ENCODE measurements at places on chromosomes 3 and 15.
A peak's percentile ranks its signal among the peaks of the same experiment; 100 is the strongest.

DNA sequence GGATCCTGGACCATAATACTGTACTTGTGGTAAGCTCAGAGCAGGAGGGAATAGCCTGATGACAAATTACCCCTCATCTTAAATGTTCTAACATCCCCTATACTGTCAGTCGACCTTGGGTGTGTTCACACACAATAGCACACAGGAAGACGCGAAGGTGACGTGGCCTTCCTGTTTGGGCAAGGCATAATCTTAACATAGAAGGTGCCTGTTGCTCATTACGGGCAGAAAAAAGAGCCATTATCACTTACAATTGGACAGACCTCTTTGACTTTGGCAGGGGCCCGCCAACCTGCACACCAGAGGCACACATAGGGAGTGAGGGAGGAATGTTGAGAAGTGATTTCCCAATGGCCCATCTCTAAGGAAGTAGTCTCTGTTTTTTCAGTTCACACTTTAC, 144.2 kb downstream of the ANO10 start:
- peak; percentile 56 for DNase-seq

GRCh38 chr15:29054171-29055045, 168.6 kb downstream of the APBA2 start:
- no peak for DNase-seq

DNA sequence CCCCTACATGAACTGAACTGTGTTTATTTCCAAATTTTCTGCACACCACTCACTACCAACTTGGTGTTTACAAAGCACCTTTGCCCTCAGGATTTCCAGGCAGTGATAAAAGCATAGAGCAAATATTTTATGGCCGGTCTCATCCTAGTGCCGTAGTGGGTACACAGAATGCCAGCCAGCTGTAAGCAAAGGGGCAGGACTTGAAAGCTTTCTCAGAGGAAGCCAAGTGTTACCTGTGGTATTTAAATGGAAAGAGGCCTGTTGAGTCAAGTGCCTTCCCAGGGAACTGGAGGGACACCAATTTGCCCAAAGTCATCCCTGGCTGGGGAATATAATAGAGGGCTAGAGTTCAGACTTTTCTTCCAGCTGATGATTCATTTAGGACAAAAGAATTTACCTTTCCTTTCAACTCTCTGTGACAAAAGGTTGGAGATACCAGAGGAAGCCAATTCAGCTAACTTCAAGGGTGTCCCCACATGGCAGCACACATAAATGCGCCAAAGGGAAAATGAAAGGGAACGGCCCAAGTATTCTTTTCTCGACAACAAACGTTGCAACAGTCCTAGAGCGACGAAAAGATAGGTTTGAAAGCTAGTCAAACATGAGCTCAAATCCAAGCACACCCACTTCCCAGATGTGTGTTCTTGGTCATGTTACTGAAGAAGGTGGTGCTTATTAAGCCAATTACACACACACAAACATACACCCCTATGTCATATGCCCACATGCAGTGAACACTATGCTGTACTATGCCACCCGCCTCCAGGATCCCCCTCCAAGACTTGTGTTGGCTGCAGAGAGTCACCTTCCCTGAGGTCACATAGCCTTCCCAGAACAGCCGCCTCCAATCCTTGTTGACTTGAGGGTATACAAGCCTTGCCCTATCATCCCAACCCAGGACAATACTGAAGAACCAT, 27.7 kb downstream of the MAGI1 start:
- DNase-seq: no peak

- no peak for DNase-seq
These were observed 11.1 kb upstream of the TPRG1 start for GRCh38 chr3:189160519-189161309.

DNA sequence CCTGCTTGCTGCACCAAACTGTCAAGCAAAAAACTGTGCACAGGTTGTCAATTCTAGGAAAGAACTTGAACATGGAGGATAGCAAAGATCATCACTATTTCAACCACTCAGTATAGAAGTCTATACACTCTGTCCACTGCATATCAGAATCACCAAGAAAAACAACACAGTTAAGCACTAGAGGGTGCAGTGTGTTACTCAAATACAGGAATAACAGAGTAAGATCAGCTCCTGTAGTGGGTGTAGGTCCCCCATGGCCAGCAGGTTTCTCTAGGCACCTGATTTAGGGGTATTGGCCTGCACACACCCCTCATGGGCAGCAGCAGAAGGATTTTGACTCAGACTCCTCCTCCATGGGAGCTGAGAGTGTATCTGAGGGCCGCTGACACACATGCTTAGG, 464.1 kb downstream of the EPHA6 start:
- no peak for DNase-seq

DNA sequence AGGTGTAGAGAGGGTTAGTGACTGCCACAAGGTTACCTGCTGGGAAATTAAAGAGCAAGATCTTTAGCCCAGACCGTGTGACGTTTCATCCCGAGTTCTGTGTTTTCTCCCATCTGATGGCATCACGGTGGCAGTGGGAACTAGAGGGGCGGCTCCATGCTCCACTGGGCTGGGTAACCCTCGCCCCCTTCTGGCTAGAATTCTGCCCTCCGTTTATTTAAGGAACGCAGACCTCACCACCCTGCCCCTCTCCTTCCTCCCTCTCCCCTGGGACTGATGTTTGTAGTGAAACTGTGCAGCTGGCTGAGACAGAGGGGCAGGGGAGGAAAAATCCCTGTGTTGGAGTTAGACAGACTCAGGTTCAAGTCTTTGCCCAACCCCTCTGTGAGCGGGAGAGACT, 65.6 kb downstream of the ITGA11 start:
- no peak for DNase-seq

DNA sequence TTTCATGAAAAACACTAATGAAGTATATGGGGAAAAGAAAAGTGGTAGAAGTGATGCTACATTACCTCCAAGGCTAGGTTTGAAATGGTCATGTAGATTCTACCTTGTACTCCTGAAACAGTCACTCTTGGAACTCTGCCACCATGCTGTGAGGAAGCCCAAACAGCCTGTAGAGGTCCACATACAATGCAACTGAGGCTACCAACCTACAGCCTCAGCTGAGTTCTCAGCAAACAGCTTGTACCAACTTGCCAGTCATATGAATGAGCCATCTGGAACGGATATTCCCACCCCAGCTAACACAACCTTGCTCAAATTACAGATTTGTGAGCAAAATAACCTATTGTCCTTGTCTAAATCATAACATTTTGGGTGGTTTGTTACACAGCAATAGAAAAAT, 193.5 kb downstream of the ULK4 start:
- DNase-seq: no peak

- no peak for DNase-seq
These were observed 371.6 kb upstream of the ZNF385D start for GRCh38 chr3:22122567-22122966.

DNA sequence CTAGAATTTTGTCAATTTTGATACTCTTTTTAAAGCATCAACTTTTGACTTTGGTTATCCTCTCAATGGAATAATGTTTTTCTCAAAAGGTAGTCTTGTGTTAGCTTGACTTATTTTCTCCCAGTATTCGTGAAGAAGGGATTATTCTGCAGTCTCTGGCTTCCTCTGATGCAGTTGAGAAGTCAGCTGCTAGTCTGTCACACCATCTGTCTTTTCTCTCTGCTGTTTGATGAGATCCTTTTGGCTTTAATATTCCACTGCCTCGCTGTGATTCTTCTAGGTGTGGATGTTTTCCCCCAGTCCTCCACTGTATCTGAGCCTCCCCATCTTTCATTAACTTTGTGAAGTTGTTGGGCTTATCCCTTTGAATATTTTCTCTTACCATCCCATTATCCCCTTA, 141.0 kb downstream of the WDR72 start:
- no peak for DNase-seq

DNA sequence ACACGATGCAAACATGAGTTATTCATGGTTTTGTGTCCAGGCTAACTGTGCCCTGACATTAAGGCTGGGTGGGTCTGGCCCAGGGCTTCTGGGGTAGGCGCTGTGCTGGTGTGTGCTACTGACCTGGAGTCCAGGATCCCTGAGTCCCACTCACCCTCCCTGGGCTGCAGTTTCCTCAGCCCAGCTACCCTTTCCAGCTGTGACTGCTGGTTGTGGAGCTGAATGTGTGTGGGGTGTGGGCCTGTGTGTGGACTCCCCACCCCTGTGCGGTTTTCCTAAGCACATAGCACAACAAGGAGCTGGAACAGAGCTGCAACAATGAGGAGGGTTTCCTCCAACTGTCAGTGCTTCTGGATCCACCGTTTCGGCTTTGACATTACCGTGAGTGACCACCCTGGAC, 38.0 kb downstream of the SMAD3 start:
- DNase-seq: no peak

DNA sequence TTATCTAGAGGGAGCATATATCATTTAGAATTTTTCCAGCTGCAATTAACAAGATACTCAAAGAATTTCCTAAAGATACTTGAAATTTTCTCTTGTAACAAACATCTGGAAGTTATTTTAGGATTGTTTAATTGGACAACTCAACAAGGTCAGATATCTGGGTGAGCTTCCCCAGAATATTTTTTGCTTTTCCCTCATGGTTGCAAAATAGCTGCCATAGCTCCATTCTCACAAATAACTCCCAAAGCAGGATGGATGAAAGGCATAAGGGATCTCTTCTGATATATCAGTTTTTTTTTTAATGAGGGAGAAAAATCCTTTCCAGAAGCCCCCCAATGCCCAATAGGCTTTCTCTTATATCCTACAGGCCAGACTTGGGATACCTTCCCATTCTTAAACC, 56.6 kb upstream of the SLC25A26 start:
- no peak for DNase-seq

DNA sequence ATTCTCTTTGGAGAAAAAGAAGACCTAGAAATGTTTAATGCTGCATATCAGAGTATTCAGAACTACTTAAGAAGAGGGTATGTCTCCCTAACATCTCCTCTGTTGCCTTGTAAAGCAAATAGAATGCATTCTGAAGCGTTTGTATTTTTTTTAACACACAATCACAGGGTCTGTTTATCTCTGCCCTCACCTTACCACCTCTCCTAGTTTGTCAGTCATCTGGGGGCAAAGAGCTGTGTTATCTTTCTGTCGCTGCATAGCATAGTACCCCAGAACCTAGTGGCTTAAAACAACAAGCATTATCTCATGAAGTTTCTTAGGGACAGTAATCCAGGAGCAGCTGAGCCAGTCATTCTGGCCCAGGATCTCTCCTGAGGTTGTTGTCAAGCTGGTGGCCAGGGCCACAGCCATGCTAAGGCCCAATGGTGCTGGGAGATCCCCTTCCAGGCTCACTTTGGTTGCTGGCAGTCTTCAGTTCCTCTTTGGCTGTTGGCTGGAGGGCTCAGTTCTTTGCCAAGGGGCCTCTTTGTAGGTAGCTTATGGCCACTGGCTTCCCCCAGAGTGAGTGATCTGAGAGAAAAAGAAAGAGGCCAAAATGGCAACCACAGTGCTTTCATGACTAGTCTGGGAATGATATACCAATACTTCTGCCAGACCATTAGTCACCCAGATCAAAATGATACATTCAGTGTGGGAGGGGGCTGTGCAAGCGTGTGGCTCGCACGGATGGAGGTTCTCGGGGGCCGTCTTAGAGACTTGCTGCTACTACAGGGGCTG, 17.8 kb downstream of the EDEM1 start:
- peak; percentile 50 for DNase-seq

GRCh38 chr15:43808960-43809678, 8.7 kb downstream of the HYPK start:
- DNase-seq: no peak

- DNase-seq: no peak
These were observed 49.8 kb downstream of the MBNL1 start for GRCh38 chr3:152318512-152318911.

DNA sequence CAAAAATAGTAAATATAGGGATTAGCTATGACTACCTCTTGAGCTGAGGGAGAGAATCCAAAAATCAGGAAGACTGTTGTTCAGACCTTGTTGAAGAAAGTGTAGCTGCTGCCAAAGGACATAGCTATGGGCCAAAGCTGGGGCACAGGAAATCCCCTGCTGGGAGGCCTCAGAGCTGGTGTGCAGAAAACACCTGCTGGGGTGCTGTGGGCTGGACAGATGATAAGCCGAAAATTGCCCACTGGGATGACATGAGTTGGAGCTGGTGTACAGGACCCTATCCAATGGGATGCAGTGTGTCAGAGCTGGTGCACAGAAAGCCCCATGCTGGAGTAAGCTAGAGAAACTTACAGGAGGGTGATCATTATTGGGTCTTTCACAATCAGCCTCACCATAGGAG, 121.9 kb downstream of the NEO1 start:
- DNase-seq: no peak

GRCh38 chr15:77032647-77033416, 37.9 kb downstream of the PSTPIP1 start:
- peak; percentile 1 for DNase-seq

DNA sequence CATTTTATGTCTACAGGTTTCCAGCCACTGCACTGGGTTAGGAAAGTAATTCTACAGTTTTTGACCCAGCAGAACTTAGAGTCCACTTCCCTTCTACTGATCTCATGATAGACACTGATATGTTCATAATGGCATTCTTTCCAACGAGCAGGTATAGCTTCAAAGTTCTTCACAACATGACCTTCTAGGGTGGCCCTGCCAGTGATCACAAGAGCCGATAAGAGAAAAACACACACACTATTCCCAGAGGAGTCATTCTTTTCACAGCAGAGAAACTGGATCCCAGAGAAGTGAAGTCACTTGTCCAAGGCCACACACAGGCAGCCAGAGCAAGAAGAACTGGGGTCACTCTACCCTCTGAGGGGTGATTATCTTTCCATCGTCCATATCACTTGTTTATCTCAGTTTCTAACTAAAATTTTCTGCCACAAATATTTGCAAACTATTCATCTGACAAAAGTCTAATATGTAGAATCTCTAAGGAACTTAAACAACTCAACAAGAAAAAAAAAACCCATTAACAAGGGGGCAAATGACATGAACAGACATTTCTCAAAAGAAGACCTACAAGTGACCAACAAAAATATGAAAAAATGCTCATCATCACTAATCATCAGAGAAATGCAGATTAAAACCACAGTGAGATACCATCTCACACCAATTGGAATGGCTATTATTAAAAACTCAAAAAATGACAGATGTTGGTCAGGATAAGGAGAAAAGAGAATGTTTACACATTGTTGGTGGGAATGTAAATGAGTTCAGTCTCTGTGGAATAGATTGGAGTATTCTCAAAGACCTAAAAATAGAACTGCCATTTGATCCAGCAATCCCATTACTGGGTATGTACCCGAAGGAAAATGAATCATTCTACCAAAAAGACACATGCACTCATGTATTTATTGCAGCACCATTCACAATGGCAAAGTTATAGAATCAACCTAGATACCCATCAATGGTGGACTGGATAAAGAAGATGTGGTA, 31.5 kb downstream of the SPTSSB start:
- no peak for DNase-seq

Data from activated naive CD4-positive, alpha-beta T cell treated with Interleukin-2 at 50 U/mL for 16 hours (primary cell).